Right cardiac atrium (tissue), 5 donors: ENCODE measurements at places on chromosomes 7 and 10. TPM values are rescaled to one million over a fixed set of nuclear protein-coding genes. Genes with fewer than 3 reads are reported as not detected.

The ACTL6B gene
- total RNA-seq: not detected

DNA sequence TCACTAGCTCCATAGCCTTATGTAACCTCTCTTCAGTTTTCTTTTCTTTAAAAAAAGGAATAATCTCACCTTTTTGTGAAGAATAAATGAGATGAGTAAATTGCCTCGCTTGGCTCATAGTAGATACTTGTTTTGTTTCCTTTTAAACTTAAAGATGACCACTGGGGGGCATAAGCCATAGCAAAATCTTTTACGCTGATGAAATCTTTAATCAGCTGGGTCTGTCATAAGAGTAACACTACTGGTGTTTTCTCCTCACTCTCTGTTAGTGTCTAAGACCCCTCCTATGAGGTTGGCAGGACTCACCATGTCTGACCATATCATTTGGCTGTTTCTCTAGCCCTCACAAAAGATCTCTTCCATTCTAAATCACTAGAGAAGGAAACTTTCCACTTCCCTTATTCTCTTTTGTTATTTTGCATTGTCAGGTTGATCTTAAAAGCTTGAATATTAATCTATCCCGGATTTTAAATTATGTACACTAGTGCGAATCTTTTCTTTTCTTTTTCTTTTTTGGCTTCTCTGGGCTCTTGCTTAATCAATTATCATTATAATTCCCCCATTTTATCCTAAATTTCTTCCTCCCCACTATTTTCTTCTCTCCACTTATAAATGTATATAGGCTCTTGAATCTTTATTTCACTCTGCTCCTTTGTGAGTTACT is 12.5 kb downstream of the STAG3 start:
- DNase-seq: no peak

- DNase-seq: no peak
These were observed 41.2 kb upstream of the SDK1 start for GRCh38 chr7:3259711-3260400.

- no peak for DNase-seq
These were observed 898.1 kb downstream of the XPNPEP1 start for GRCh38 chr10:109025172-109025571.

The ASB4 gene
- total RNA-seq: 3.8 TPM

The TRPV5 gene
- not detected for total RNA-seq

DNA sequence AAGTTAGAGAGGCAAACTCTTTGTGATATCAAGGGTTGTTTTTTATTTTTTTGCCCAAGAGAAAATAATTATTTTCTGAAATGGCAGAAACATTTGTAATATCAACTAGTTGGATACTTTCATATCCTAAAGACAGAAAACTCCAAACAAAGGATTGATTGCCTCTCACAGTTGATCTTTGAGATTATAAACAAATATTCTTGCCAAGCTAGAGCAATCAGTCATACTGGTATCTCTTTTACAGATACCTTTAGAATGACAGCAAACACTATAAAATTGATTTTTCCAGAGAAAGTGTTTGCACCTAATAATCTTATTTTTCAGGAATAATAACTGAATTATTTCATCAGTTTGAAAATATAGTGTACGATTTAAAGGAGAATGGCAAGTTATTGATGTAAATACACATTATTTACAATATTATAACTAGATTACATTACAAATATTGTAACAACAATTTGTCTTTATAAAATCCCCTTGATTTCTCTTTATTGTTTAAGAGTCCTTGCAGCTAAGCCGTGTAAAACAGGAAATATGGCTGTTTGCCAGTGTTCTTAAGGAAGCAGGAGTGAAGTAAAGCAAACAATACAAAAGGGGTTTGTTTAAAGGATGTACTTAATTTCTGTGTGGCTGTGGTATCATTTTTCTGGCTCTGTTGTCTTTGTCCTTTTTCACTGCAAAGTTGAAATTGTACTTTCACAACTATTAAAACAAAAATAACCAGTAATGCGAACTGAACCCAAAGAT is 58.4 kb downstream of the MAPK8 start:
- DNase-seq: no peak

DNA sequence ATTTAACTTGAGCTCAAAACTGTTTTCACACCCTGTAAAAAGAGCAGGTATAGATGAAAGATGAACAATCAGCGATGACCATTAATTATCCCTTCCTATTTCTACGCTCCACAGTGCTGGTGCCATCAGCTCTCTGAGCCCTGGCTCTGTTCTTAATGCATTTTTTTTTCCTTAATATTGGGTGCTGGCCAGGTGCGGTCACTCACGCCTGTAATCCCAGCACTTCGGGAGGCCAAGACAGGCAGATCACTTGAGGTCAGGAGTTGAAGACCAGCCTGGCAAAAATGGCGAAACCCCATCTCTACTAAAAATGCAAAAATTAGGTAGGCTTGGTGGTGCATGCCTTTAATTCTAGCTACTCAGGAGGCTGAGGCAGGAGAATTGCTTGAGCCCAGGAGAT is 4.2 kb downstream of the STEAP4 start:
- no peak for DNase-seq

- no peak for DNase-seq
These were observed 57.1 kb downstream of the CHRM2 start for GRCh38 chr7:136925556-136925955.
